HCT116 (cell line): ENCODE measurements at places on chromosomes 4 and X.
A peak's percentile ranks its signal among the peaks of the same experiment; 100 is the strongest.

GRCh38 chrX:48589482-48590162 is 7.7 kb upstream of the WDR13 start:
- DNase-seq = no peak

DNA sequence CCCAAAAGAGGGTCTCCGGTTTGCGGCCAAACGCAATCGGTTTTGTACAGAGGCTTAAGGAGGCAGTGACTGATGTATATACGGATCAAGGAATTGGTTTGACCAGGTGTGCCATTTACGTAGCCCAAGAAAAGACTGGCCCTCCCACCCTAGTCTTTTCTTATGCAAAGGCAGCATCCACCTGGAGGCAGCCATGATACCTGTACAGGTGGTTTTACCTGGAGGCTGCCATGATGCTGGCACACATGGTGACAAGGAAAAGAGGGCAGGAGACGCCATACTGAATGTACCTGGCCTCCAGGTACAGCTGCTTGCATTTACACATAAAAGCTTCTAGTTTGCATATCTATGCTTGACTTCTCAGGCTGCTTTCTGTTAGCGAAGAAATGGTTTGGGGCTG is 917.7 kb upstream of the INTU start:
- DNase-seq = no peak

DNA sequence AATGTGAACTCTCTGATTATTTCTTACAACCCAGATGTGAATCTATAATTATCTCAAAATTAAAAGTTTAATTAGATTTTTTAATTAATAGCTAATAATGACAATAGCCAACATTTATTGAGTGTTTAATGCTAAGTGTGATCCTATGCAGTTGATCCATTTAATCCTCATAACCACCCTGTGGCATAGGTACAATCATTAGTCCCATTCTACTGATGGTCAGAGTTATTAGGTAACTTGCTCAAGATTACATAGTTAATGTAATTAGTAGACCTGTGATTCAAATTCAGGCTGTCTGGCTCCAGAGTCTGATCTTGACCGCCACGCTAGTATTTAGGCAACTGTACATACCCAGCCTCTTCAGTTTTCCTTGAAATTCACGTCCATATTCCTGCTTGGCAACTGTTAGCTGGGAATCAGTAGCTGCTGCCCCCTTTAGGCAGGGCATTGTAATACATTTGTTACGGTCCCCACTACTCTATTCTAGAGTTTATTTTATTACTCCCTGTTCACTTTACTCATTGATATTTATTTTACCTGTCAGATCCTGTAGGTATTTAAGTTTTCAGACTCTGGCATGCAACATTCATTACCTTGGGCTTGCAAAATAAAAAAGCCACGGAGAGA is 20.6 kb upstream of the TEC start:
- DNase-seq = peak; percentile 36

DNA sequence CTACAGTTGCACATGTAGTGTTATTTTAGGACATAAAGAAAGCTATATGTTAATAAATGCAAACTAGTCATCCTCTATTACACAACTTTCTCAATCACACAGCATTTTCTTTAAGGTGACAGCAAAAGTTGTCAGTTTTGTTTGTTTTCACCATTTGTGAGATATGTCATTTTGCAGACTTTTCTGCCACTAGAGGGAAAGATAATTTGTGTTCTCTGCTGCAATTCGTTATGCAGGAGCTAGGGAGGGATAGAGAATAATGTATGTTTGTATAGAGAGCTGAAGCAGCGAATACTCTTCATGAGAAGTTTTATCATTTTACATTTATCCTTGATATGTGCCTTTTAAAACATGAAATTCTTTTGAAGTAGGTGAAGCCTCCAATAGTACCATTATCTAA is 670.6 kb upstream of the ATOH1 start:
- no peak for DNase-seq

DNA sequence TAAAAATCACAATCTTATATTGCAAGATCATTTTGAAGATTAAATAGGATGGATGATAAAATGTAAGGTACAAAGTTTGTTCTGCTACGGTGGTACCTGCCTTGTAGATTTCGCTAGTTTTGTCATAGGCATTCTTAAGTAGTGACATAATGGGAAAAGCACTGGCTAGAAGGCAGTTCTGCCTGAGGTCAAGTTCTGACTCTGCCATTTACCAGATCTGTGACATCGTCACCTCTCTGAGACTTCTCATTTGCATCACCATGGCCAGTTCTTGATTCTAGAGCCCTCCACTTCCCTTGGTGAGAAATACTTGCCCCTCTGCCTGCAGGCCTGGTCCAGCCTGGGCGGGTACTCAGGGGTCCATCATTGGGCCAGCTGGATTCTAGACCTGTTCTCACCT is 85.2 kb downstream of the HS3ST1 start:
- no peak for DNase-seq

DNA sequence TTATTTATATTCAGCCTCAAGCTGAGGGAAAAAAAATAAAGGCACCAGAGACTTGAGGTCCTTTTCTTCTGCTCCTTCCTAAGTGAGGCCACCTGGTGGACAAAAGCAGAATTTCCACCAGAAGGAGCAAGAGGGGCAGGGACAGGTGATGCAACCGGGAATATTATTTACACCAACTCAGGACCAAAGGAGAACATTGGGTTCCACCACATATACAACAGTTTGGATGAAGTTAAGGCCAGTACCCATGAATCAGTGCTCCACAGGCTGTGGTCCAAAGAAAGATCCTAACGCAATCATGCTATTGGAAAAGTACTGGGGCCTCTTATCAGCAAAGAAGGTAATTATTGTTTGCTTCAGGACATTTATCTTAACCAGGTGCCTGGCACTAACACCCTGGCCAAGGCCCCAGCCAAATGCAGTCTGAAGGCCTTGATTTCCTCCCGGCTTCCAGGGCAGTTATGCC is 57.4 kb downstream of the TSC22D3 start:
- DNase-seq = peak; percentile 71

GRCh38 chr4:140300271-140300970 is 73.0 kb upstream of the SCOC start:
- DNase-seq = peak; percentile 74

DNA sequence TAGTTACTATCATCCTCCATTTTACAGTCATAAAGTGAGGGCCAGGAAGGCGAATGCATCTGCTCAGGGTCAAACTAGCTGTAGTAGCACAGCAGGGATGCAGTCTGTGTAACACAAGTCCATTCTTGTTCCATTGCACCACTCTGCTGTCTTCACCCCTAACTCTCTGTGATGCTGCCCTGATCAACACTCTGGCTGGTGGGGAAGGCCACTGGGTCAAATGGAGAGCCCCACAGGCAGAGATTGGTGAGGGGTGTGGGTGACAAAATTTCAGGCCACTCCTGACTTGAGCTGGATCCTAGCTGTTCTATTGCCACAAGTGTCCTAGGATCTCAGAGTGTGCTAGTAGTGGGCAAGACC is 136.5 kb downstream of the PJA1 start:
- no peak for DNase-seq

DNA sequence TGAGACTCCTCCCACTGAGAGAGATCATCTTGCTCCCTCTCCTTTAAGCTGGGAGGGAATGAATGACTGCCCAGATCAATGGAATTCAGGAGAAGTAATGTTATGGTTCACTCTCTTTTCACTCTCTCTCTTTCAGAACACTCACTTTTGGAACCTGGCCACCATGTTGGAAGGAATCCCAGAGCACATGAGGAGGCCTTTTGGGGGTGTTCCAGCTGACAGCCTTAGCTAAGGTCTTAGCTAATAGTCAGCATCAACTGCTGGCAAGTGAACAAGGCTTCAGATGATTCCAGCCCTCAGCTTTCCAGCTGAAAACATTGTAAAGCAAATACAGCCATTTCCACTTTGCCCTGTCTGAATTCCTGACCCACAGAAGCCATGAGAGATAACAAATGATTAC is 124.0 kb upstream of the CLNK start:
- no peak for DNase-seq

DNA sequence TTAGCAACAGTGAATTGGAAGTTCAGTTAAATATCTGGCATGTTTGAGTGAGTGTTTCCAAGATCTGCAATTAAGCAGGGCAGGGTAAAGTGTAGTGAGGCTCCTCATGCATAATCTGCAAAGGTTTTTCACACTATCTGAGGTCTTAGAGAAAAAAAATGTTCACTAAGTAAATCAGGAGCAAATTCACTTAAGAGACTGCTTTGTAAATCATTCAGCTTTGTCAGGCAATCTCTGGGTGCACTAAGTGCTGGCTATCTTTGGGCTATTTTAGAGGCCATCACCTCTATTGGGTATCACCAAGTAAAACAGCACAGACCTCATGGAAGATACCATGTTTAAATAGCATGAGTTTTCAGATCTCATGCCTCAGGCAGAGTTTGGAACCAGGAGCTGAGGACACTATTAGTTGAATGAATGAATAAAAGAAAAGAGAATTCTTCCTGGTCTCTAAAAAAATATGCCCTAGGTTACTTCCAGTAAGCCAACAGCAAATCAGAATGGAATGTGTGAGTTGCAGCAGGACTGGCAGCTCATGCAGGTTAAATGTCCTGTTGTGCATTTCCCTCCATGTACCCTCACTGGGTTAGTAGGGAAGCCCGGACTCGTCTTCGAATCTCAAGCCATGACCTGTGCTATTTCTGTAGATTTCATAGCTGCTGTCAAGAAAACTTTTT is 195.3 kb downstream of the KCNIP4 start:
- no peak for DNase-seq

DNA sequence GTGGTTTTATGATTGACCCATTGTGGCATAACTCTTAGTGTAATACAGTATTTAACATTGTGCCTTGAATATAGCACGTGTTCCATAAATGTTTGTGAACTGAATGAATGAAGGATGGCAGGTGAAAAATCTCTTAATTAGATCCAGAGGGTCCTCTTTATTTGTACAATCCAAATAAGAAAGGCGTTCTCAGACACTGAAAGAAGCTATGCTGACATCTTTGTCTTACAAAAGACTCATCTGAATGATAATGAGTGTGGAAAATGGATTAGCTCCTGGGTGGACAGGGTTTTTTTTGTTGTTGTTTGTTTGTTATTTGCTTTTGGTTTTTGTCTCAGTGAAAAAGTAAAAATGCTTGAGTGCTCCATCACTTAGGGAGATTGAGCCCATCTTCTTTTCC is 62.7 kb downstream of the NEUROG2 start:
- no peak for DNase-seq

- DNase-seq = no peak
These were observed 24.3 kb downstream of the GAK start for GRCh38 chr4:907691-908425.

DNA sequence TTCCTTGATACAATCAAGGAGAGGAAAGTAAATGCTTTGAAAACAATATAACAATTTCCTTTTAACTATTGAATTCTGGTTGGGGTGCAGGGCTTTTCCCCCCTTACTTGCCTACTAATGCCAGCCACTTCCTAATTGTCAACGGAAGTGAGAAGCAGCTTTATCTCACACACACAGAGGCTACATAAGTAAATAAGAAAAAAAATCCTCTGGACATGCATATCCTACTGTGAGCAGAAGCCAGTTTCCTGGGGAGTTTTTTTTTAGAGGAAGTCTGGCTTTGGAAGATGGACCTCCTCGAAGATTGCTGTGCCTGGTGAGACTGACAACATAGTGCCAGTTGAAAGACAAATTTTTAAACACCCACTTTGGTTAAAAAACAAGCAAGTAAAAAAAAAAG is 180.6 kb downstream of the OPHN1 start:
- no peak for DNase-seq

GRCh38 chr4:67448621-67449020 is 96.7 kb downstream of the CENPC start:
- no peak for DNase-seq

- no peak for DNase-seq
These were observed 120.7 kb upstream of the MED14 start for GRCh38 chrX:40855932-40856515.

- DNase-seq = no peak
These were observed 581.5 kb downstream of the STIM2 start for GRCh38 chr4:27442146-27442545.

GRCh38 chrX:78104447-78105176 is 564 bp downstream of the PGK1 start:
- no peak for DNase-seq

GRCh38 chr4:90130076-90130475 is 2.9 kb downstream of the CCSER1 start:
- DNase-seq = no peak

GRCh38 chrX:26586570-26586969 is 370.6 kb downstream of the MAGEB5 start:
- no peak for DNase-seq

GRCh38 chr4:177109769-177110168 is 199.9 kb upstream of the NEIL3 start:
- no peak for DNase-seq

DNA sequence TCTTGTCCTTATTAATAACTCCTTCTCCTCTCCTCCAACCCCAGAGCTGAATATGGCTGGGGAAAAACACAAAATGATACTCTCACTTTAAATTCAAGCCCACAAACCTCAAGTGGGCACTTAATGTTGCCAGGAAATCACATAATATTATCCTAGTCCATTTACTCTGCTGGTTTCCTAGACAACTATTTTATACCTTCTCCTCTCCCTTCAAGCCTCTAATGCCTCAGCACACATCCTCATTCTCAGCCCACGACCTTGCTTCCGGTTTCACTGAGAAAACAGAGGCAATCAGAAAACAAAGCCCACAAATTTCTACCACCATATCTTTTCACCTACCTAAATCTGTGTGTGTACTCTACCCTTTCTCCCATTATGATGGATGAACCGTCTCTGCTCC is 12.1 kb upstream of the CLCN5 start:
- DNase-seq = no peak

GRCh38 chr4:137896221-137896737 is 345.9 kb downstream of the SLC7A11 start:
- no peak for DNase-seq

GRCh38 chr4:15147714-15148113 is 145.4 kb downstream of the CPEB2 start:
- DNase-seq = no peak

- DNase-seq = no peak
These were observed 8.9 kb downstream of the MSANTD1 start for GRCh38 chr4:3257556-3258482.

- no peak for DNase-seq
These were observed 465.1 kb downstream of the PDHA2 start for GRCh38 chr4:96305030-96305429.

DNA sequence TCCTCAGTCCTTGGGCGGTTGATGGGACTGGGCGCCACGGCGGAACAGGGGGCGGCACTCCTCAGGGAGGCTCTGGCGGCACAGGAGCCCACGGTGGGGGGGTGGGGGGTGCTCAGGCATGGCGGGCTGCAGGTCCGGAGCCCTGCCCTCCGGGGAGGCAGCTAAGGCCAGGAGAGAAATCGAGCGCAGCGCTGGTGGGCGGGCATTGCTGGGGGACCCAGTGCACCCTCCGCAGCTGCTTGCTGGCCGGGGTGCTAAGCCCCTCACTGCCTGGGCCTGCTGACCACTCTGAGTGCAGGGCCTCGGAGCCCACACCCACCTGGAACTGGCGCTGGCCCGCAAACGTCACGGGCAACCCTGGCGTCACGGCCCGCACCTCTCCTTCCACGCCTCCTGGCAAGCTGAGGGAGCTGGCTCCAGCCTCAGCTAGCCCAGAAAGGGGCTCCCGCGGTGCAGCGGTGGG is 164.9 kb upstream of the AGA start:
- DNase-seq = no peak
